ENCODE measurements at places on chromosomes 2 and 18. TPM values are rescaled to one million over a fixed set of nuclear protein-coding genes. Genes with fewer than 3 reads are reported as not detected.

GRCh38 chr18:49813069-49813318, 339 bp downstream of the ACAA2 start:
- DNase-seq, result peak; percentile 27

GRCh38 chr2:73202156-73203054, at the start of gene NOTO:
NOTO (plus strand) TSS chr2:73202574; CDS start chr2:73202667, 93 bp downstream.
- DNase-seq, result peak; percentile 16

DNA sequence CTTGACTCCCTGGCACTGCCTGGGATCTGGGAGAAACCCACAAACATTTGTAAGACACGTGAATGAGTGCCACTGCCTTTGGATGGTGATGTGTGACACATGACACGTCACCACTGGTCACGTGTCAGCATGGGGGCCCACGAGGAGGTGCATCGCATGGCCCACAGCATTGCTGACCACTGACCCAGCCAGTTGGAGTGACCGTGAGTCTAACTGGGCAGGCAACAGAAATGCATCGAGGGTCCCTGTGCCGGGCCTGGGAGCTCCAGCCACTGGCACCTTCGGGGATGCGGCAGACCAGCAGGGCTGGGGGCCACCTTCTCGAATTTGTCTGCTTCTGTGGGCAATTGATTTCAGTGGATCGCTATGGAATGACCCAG, 121.9 kb upstream of the HDAC4 start:
- no peak for DNase-seq

GRCh38 chr2:63792530-63792929, 49.2 kb upstream of the UGP2 start:
- DNase-seq, result peak; percentile 67

DNA sequence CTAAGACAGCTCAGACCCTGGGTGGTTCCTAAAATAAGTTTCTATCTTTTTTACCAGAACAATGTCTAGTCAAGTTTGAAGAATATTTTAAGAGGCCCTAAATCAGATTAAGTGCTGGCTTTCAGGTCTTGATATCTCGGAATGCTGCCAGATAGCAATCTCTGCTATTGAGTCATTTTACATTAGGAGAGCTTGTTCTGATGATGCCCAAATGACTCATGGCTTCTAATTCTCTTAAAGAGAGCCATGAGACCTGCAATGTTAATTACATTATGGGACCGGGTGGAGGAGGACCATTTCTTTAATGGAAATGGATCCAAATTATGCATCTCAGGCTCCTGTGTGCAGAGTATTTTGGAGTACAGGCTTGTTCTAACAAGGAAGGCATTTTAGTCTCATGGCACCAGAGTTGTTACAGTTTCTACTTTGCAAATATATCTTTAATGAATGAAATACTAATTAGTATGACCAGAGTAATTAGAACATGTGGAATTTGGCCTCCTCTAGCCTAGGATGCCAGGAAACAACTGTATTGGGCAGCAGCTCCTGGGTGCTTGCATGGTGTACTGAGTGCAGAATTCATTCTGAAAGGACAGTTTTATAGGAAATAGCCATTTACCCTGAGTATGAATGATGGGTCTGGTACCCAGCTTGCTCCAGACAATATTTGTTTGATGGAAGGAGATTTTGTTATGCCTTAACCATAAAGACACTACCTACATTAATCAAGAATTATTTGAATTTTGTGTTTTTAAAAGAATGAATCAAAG, 94.0 kb upstream of the SULT1C3 start:
- DNase-seq, result peak; percentile 32

GRCh38 chr2:88197732-88198131, 27.6 kb downstream of the THNSL2 start:
- no peak for DNase-seq

DNA sequence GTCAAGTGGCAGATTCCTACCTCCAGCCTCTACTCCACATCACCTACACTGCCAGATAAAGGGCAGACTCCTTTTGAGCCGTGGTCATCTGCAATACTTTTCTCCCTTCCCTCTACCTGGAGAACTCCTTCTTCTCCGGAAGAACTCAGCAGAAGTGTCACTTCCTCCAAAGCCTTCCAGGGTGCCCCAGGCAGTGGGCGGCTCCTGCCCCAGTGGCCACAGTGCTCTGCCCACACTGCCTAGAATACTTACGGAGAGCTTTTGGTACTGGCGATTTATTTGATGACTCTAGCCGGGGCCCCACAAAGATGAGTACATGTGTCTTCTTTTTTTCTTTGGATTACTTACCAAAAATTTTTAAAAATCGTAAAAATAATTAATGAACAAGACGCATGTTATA, 39.7 kb downstream of the FOSL2 start:
- DNase-seq, result no peak

DNA sequence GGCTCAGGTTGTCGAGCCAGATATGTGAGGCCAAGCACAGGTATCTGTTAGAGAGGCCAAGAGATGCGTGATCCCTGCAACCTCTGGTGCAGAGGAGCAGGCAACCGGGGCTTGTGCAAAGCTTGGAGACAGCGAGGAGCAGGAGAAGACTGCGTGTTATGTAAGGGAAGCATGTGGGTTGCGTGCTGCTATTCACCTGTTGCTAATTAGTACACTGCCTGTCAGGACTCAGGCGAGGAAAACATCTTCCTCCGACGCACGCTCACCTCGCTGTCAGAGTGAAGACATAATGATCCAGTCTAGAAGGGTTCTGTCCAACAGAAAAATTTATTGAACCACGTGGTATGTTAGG, 102.5 kb downstream of the HNRNPLL start:
- DNase-seq, result no peak

DNA sequence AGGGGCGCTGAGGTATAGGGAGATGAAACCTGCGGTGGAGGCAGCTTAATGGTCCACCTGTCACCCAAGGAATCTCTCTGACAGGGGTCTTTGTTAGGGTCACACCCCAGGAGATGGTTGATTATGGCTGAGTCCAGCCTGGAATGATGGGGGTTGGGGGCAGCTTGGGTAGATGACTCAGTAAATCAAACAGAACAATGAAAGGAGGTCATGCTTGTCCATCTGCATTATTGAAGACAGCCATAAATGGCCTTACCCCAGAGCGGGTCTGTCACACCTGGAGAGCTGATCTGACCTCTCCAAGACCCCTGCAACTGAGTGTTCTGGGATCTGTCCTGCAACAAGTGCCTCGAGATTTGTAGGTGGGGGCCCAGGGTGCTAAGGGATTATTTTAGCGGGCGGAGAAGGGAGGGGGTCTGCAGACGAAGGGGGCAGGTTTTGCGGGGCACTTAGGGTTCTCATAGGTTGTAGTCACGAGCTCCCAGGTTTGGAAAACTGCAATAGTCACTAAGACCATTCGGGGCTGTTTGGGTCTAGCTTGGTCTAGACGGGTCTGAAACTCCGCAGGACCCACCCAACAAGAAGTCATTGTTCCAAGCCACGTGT, 771 bp upstream of the IGFBP2 start:
- DNase-seq, result no peak

DNA sequence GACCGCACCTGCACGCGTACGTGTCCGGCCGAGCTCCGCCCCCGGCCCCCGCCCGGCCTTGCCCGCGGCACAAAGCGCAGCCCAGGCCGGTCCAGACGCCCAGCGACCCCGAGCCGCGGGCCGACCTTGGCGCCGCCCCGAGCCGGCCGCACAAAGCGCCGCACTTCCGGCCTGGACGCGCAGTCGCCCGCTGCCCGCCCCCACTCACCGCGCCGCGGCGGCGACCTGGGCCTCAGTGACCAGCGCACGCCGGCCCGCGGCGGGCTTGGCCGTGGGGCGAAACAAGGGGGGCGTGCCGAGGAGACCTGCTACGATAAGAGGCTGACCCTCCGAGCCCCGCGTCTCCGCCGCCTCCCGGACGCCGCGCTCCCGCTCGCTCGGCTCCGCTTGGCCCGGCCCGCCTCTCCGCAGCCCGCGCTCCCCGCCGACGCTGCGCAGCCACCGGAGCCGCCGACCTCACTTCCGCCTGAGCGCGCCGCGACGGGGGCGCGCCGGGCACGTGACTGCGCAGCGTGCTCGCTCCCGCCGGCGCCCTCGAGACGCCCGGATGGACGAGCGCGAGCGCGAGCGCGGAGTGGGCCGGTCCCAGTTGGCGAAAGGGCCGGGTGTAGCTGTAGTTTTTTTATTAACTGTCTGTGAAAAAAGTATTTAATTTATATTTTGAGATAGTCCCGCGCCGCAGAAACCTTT, at the start of gene FAM168B:
TSS of gene FAM168B (minus strand) at position 455 of the 690 bp plus-strand sequence. CDS start 10,814 bp downstream, outside the sequence.
- peak; percentile 95 for DNase-seq

DNA sequence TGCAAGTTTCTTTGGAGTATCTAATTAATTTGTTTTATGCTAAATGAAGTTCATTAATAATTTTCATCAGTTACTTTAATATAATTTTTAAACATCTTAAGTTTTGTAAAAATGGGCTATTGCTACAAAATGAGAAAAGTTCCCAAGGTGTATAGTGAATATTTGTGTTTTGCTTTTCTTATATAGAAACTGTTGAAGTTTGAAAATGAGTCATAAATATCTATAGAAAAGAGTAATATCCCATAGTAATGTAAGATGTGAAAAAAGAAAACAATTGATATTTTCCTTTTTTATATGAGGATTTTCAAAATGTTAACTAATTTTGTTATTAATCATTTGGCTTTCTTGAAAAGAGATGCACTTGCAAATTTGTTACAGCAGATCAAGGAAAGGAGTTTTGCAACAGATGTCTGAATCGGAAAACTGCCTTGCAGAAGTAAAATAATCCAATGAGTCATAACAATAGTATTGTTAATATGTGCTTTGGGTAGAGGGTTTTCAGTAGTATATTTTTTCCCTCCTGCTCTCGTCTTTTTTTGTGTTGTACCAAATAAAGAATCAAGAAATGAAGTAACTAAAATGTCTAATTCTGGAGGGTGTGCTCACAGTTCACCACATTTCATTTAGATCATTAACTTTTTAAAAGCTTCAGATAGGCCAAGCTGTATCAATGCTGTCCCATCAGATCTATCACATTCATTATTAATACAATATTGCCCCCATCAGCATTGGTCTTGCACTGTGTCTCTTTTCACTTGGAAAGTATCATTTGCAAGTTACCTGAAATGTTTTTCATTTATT, 15.5 kb downstream of the DUSP19 start:
- DNase-seq, result no peak

DNA sequence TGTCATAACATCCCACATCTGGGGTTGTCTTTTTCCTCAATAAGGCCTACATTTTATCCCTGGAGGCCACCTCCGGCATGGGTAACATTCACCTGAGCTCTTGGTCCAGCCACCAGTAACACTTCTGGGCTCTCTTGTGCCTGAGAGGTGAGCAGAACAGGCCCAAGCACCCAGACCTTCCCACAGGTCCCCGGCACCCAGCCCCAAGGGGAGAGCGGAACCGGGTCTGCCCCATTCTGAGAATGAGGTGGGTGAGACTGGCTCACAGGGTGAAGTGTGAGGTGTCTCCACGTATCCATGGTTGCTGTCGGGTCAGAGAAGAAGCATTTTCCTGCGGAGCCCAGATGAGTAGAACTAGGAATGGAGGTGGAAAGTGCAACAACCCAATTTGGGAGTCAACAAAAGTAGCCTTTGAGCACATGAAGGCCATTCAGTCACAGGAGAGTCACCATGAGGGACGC, 496.7 kb upstream of the MYT1L start:
- DNase-seq, result no peak

- DNase-seq, result no peak
Observed at GRCh38 chr18:12346240-12346565, 30.8 kb downstream of the AFG3L2 start.

DNA sequence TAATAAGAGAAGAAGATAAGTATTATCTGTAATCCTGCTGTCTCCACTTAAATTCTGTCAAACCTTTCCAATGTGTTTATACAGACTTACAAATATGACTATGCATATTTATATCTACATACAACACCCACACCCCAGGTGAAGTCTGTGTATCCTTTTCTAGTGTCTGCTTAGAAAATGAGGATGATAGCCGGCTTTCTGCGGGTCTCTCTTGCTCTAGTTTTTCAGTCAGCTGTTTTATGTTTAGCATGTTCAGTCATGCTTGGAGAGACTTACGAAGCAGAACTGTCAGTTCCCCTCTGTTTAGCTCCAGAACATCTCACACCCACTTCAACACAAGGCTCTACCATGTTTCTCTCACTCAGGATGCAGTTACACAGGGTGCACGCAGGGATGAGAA, 137.3 kb upstream of the NFATC1 start:
- no peak for DNase-seq

GRCh38 chr2:127619877-127620705, 25.9 kb upstream of the GPR17 start:
- DNase-seq, result no peak

DNA sequence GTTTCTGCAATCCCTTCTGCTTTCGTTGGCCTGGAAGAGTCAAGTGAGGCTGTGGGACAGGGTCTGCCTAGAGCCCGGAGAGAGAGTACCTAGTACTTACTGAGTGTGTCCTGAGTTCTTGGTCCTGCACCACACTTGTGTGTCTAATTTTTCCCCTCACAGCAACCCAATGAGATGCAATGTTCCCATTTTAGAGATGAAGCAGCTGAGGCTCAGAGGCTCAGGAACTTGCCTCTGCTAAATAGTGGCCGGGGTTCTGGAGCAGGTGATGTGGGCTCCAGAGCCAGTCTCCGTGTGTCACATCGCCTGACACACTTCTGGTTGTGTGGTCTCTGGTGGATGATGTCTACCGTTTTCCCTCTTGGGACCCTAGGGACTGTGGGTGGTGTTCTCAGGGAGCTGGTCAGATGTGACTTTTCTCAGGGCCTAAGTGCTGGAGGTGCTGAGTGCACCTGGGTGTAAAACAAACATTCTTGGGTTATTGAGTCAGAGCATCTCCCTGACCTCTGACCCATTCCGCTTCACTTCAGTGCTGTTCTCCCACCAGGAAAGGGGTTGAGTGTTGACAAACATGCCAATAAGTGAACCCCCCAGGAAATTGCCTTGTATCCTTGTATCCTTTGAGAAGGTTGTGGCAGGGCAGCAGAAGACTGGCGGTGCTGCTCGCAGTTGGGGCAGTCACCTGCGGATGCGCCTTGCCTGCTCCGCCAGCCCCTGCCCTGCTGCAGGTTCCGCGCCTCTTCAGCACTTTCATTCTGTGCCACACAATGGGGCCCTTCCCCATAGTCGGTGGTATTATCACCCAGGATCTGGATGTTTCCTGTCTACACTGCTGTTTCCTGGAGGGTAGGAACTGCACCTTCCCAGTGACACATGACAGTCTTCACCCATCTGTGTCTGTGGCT, 32.1 kb downstream of the HK2 start:
- no peak for DNase-seq

The DNAJC5G gene
- total RNA-seq, result not detected

The EVX2 gene
- not detected for total RNA-seq

The RPRM gene
- total RNA-seq, result 0.40 TPM

The NT5C1B gene
- total RNA-seq, result 0.21 TPM

The RESP18 gene
- not detected for total RNA-seq

The MYO7B gene
- 0.27 TPM for total RNA-seq

The CAPN14 gene
- total RNA-seq, result 0.11 TPM

The LONRF2 gene
- total RNA-seq, result 0.65 TPM

The ZFAND2B gene
- total RNA-seq, result 32.3 TPM

The TTR gene
- not detected for total RNA-seq

The FBXO48 gene
- 0.80 TPM for total RNA-seq

The ALPP gene
- total RNA-seq, result 0.03 TPM

The MAL gene
- 0.29 TPM for total RNA-seq

The PLCL1 gene
- 0.11 TPM for total RNA-seq

The ACOXL gene
- total RNA-seq, result not detected
